Smooth muscle cell of the pulmonary artery (primary cell): ENCODE measurements at places on chromosomes 11 and 22. TPM values are rescaled to one million over a fixed set of nuclear protein-coding genes. Genes with fewer than 3 reads are reported as not detected.

The ETS1 gene
- total RNA-seq, result 56.3 and 58.1 TPM in 2 replicates

The RASL10A gene
- total RNA-seq, result not detected in 2 replicates

The OSM gene
- not detected in 2 replicates for total RNA-seq

The IFITM10 gene
- 1.9 and 2.7 TPM in 2 replicates for total RNA-seq

The COMMD9 gene
- total RNA-seq, result 29.5 and 32.8 TPM in 2 replicates

The NF2 gene
- 50.8 and 65.8 TPM in 2 replicates for total RNA-seq

The RASSF7 gene
- total RNA-seq, result 4.3 and 13.4 TPM in 2 replicates

The C11orf97 gene
- total RNA-seq, result not detected in 2 replicates

The MRGPRE gene
- 0.20 TPM in 1 of 2 replicates, not detected in the other for total RNA-seq
